ENCODE measurements at places on chromosomes 16 and 17.

DNA sequence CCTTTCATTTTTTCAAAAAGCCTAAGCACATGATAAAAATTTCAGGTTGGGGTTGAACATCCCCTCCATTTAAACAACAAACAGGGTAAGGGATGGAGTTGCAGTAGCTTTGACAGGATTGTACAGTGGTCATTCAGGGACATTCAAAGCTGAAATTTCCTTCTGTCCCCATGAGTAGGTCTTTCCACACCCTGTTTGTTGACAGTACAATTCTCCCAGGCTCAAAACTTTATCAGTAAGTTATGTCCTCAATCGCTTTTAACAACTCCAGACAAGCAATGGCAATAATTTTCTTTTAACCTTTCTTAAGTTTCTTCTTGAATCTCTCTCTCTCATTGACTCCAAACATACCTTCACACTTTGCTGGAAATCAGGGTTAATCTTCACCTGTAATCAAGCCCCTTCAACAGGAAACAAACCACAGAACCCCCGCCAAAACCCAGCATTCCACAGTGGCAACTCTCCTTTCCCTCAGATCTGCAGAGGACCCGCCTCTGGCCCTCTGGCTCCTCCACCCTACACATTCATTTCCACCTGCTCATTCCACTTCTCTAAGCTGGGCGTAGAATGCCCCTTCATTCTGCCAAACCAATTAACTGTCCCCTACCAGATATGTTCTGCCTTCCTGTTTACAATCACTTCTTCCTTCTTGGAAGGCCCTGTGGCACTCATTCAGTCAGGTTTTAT lies 20.7 kb downstream of the TXNDC11 start:
- DNase-seq = no peak

DNA sequence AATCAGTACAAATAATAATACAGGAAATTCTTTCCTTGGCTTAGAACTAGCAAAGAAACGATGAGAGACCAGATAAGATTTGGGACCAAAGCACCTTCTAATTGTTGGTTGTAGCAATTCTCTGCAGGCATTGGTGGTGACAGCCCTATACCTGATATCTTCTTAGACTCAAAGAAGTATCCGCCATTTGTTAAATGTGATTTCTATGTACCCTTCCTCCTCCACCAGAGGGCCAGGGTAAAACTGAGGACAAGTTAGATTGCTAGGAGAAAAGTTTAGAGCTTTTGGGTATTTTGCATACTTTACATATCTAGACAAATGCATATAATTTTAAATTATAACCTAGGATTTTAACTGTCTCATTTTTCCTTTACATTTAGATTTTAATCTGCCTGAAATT lies 304.3 kb downstream of the HS3ST4 start:
- no peak for DNase-seq

GRCh38 chr16:83807327-83807709 lies 460 bp upstream of the HSBP1 start:
- no peak for DNase-seq

DNA sequence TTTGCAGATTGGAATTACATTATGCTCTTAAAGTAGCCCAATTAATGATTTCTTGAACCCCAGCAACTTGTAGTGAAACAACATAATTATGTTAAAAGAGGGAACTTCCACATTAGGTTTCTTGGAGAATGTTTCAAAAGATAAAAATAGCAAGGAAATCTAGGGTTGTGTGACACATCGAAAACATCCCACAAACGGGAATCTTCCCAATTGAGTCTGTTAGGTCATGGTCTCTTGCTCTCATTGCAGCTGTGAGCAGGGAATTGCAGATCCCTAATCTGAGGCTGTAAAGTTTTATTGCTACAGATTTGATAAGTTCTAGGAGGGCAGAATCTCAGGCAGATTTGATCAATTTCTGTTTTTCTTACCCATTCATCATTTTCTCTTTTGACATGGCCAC lies 6.7 kb upstream of the LPO start:
- no peak for DNase-seq

GRCh38 chr17:78315355-78316114 lies 44.3 kb downstream of the SOCS3 start:
- no peak for DNase-seq

- no peak for DNase-seq
Observed at GRCh38 chr17:45874151-45874550, 20.2 kb upstream of the MAPT start.

DNA sequence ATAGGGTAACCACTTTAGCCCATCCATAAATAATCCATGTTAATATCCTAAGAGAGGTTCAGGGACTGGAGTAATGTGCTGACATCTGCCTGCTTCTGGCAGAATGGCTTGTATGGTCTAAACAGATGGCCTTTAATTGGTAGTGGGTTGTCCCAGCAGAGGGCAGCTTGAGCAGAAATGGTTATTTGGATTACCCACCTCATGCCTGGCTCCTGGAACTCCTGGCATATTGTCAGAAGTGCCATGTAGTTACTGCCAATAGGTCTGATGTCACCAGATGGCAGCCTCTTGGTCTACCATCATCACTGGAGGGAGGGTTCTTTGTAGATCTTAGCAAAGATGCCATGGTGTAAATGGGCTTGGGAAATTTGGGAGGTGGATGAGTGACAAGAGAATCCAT lies 157.5 kb upstream of the SOX9 start:
- no peak for DNase-seq

DNA sequence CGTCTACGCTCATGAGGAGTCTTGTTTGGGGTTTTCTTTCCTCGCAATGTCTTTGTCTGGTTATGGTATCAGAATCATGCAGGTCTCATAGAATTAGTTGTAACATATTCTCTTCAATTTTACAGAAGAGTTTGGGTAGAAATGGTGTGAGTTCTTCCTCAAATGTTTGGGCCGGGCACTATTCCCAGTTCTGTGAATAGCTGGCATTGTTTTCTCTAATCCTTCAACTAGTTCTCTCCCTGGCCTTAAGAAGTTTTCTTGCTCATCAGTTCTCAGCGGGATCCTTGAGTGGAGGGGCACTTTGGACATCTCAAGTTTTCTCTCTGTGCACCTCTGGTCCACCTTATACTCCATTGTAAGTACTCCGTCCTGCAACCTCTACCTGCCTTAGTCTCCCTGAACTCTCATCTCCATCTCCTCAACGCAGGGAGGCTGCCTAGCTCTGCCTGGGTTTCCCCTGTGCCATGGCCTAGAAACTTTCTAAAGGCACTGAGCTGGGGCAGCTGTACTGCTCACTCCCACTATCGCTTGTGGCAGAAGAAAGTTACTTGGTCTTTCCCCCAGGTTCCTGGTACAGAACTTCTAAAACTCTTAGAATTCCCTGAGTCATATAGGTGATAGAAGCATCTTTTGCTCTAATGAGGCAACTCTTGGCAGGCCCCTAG lies 16.9 kb downstream of the NSMCE1 start:
- no peak for DNase-seq

- DNase-seq = no peak
Observed at GRCh38 chr16:1290860-1291575, 18.4 kb upstream of the UBE2I start.

- DNase-seq = no peak
Observed at GRCh38 chr17:1830288-1830687, 483 bp downstream of the RPA1 start.

- no peak for DNase-seq
Observed at GRCh38 chr17:32283745-32284201, 18.1 kb downstream of the RHBDL3 start.

GRCh38 chr16:77748421-77749005 lies 26.2 kb downstream of the NUDT7 start:
- DNase-seq = no peak

GRCh38 chr16:20073203-20074098 lies at the start of gene GPR139:
Gene GPR139, minus strand, starts transcription at chr16:20073890. Its CDS starts 274 bp downstream, at chr16:20073616.
- no peak for DNase-seq

GRCh38 chr17:73126716-73127473 lies 34.4 kb upstream of the SLC39A11 start:
- no peak for DNase-seq

GRCh38 chr16:30558789-30559377 lies 709 bp upstream of the ZNF764 start:
- no peak for DNase-seq

DNA sequence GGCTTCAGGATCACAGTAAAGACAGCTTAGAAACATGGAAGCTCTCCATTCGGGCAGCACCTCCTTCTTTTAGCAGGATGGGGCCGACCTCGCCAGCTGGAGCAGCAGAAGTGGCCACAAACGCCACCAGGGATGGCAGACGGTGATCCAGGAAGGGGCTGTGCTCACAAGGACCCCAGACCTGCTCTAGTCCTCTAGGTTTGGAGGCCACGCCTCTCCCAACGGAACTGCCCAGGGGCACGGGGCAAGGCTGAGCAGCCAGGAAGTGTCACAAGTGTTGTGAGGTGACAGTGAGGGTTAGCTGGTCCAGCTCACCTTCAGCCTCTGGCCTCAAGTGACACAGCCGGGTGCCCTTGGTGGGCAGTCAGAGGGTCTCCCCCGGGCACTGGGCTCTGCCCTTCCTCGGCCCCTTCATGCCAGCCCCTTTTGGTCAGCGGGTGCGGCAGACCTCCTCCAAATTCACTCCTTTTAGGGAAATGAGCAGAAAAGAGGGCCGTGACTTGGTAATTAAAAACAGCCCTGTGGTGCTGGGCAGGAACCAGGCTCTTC lies 20.4 kb downstream of the CEP295NL start:
- DNase-seq = no peak

DNA sequence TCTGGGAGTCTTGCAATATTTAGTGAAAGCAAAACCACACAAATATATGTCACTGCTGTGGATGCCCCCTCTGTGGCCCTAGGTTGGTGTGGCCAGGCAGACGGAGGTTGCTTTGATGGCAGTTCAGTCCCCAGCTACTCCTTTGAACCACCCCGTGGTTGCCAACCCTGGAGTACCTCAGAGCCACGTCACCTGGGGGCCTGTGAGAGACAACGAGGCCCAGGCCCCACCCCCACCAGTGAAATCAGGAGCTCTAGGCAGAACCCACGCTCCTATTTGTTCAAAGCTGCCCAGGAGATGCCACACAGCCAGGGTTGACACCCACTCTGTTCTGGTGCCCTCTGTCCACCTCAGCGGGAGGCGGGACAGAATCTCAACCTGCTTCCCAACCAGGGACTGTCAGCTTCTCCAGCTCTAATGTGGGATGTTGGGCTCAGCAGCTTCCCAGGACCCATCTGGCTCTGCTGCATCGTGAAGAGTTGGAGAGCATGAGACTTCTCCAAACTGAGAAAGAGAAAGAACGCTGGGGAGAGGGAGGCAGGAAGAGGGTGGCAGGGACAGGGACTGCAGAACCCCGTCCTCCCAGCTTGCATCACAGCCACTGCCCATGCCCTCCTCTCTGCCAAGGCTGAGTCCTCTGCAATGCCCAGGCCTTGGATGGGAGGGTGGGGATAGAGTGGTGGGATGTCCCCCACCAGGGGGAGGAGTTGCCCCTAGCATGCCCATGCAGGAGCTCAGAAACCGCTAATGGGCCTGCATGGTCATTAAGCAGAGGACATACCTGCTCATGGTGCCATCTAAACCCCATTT lies 81.8 kb downstream of the C16orf78 start:
- DNase-seq = no peak

DNA sequence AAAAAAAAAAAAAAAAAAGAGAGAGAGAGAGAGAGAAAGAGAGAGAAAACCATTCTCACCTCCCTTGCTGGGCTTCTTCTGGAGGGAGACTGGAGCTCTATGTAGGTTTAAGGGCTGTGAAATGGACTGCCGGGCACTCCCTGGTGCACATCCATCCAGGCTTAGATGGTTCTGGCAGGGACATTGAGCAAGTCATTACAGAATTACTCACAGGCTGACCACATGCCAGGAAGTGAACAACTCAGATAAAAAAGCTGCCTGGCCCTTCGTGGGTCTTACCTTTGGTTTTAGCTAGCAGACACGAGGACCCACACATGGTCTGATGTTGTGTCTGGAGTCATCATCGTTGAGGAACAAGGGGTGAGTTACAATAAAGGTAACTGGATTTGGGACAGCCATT lies 847.4 kb upstream of the EEF2KMT start:
- DNase-seq = no peak

- DNase-seq = no peak
Observed at GRCh38 chr17:45783593-45784292, 377 bp upstream of the CRHR1 start.

GRCh38 chr17:17417718-17418181 lies 59.0 kb upstream of the MED9 start:
- no peak for DNase-seq

DNA sequence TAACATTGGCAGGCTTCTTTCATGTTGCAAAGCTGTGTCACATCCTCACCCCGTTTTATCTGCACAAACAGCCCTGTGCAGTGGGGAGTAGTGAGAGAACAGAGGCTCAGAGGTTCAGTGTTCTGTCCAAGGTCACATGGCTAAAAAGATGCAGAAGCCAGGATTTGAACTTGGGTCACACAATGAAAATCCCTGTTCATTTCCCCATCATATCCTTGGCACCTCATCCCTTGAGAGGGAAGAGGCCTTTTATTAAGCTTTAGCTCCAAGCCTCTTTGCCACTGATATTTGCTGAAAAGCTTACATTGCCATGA lies 106.6 kb downstream of the AMFR start:
- no peak for DNase-seq

- DNase-seq = no peak
Observed at GRCh38 chr16:53090286-53090590, 35.4 kb downstream of the CHD9 start.

GRCh38 chr16:1912215-1912543 lies 6.0 kb downstream of the HS3ST6 start:
- no peak for DNase-seq

GRCh38 chr16:53433930-53434376 lies 318 bp upstream of the RBL2 start:
- no peak for DNase-seq

- DNase-seq = no peak
Observed at GRCh38 chr16:21161211-21161610, 2.7 kb downstream of the LDAF1 start.

- no peak for DNase-seq
Observed at GRCh38 chr16:48321317-48322036, 63.7 kb downstream of the SIAH1 start.

DNA sequence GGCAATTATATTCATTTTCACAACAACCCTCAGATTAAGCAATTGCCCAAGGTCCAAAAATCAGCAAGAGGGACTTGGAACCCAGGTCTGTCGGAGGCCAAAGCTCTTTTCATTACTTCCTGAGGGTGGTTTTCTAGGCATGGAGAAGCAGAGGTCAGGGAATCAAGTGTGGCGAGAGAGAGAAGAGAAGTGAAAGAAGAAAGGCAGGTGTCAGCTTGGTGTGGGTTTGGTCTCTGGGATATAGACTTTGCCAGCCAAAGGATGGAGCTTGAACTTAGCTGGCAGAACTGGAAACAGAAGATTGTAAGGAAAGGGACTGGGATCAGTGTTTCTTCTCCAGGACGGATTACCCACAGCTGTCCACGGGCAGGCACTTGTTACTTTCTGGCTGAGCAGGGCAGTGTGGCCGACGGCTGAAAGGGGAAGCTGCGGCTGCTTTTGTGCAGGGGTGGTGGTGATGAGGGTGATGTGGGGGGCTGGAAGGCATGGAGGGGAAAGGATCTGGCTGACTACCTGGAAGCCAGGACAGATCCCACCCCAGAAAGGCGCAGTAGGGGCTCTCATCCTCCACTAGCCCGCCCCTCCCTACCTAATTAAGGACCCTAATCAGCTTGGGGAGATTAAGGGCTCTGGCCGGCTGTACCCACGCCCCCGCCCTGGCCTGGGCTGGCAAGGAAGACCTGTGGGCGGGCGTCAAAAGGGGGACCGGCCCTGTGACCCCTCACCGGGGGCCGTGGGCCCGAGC lies at the start of gene GUCY2D:
TSS of gene GUCY2D (plus strand) at position 640 of the 745 bp plus-strand sequence. CDS start 433 bp downstream, outside the sequence.
- no peak for DNase-seq
